ENCODE measurements at places on chromosomes 5 and 9.
A peak's percentile ranks its signal among the peaks of the same experiment; 100 is the strongest.

GRCh38 chr9:26673261-26673660 lies 219.3 kb downstream of the CAAP1 start:
- no peak for DNase-seq

GRCh38 chr5:95891499-95891898 lies 69.0 kb upstream of the GLRX start:
- no peak for DNase-seq

GRCh38 chr9:37996819-37997217 lies 72.2 kb downstream of the SHB start:
- no peak for DNase-seq

GRCh38 chr5:125316915-125317535 lies 570.6 kb upstream of the ZNF608 start:
- DNase-seq: no peak

- DNase-seq: no peak
Measured at GRCh38 chr5:9895302-9895645, 265.1 kb upstream of the TAS2R1 start.

GRCh38 chr9:88889386-88889785 lies 101.9 kb upstream of the S1PR3 start:
- DNase-seq: no peak

GRCh38 chr5:88675708-88676636 lies 207.0 kb downstream of the MEF2C start:
- DNase-seq: peak; percentile 82

- DNase-seq: no peak
Measured at GRCh38 chr9:117929868-117930267, 225.7 kb downstream of the TLR4 start.

GRCh38 chr5:173324115-173325001 lies 3.9 kb downstream of the STC2 start:
- no peak for DNase-seq
